ENCODE measurements at places on chromosomes 11 and 22. TPM values are rescaled to one million over a fixed set of nuclear protein-coding genes. Genes with fewer than 3 reads are reported as not detected.

Gene GP1BB
- polyA plus RNA-seq: 6.2 TPM

Gene LRP4
- not detected for polyA plus RNA-seq

DNA sequence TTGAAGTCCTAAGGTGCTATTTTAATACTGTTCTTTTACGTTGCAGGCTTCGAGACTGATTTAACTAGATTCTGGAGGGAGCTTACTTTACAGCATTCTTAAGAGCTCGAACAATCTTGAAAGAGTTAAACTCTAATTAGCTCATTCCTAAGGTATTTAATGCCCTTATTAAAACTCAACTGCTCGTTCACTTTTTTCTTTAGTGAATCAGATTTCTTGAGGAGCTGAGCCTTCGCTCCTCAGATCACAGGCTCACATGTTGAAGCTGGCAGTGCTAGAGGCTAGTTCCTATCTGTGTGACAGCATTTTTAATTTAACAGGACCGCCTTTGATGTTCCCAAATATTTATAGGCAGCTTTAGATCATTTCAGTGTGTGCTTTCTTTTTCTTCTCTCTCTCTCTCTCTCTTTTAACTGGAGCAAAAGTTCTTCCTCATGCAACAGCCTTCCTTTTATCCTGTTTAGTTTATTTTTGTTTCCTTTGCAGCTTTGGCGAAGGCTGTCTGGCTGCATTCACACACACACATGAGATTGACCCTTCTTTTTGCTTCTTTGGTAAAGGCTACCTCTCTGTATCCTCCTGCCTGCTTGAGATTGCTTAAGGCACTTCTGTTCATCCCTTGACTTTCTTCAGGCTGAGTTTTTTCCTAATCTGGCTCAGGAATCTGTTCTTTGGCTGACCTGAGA is 21.0 kb downstream of the ZNRF3 start:
- no peaks in the 10 kb centered on the region for H3K36me3 ChIP-seq
- peaks cover 11% of the 10 kb centered on the region for H3K27me3 ChIP-seq
- peaks cover 10% of the 10 kb centered on the region for H3K4me1 ChIP-seq
- H3K4me3 ChIP-seq: no peak overlapping the region

DNA sequence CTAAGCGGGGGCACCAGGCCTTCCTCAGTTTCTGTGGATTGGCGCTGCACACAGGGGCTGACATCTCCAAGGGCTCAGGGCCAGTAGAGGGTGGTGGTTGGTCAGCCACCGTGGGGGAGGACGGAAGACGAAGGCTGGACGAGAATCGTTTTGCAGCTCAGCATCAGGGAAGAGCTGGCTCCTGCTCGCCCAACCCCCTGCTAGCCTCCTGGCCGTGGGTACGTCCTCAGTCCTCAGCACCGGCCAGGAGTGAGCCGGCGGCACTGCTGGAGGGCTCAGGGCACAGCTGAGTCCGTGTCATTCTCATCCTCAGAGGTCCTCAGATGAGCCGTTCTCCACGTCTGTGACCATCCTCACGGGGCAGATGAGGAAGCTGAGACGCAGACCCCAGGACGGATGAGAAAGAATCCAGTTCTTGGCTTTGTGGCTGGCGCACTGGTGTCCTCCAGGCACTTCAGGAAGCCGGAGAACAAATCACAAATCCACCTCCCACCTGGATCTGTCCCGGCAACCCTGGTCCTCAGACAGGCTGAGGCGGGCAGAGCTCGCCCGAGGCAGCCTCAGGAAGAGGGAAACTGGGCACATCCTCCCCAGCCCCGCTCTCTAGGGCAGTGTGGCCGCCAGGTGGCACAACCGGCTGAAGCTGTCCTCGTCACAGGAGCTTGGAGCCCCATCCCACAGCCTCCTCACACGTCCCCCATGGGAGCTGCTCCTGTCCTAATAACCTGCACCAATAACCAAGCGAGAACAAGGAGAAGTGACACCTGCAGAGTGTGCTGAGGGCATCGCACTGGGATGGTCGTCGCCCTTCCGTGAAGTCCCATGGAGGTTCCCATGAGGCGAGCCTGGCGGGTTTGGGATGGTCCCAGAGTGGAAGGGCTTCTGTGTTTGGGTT is 393.7 kb downstream of the BRD1 start:
- H3K36me3 ChIP-seq: peaks cover 16% of the 10 kb centered on the region
- H3K27me3 ChIP-seq: no peaks in the 10 kb centered on the region
- no peak overlapping the region for H3K4me3 ChIP-seq
- H3K4me1 ChIP-seq: no peaks in the 10 kb centered on the region
- no peak for DNase-seq

DNA sequence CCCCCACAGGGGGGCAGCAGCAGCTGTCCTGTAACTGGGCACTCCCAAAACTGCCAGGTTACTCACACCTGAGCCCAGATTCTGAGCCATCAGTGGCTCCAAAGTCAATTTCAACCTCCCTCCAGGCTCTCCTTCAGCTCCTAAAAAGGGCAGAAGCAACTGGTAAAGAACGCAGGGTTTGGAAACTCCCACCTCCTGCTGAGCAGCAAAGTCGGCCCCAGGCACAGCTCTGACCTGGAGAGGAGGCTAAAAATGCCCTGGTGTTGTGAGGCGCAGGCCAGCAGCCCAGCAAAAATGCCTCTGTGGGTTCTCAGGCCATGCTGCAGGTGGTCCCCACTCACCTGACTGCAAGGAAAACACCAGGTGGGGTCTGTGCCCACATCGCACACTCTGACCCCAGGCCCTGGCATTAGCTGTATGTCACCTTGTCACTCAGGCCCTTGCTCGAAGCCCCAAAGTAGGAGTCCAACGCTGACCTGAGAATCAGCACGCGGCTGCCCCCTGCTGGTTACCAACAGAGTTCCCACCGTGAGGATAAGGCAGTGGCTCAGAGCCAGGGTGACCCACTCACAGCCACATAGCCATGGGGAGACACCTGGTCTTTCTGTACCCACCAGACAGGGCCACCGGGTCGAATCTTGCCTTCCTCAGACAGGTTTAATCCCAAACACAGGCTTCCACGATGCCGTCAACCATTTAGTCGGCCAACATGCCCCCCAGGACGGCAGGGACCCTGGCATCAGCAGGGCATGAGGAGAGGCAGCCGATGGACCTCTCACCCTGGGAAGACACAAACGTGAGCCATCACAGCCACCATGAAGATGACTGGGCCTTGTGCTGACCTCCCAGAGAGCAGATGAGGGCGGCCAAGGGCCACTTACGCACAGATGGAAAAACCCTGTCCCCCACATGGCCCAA is 11.1 kb downstream of the POLR3H start:
- H3K36me3 ChIP-seq: peaks cover 8% of the 10 kb centered on the region
- H3K27me3 ChIP-seq: no peaks in the 10 kb centered on the region
- peaks cover 5% of the 10 kb centered on the region for H3K4me1 ChIP-seq
- H3K4me3 ChIP-seq: no peak overlapping the region
- H3K27ac ChIP-seq: peak overlapping the region; percentile 37

DNA sequence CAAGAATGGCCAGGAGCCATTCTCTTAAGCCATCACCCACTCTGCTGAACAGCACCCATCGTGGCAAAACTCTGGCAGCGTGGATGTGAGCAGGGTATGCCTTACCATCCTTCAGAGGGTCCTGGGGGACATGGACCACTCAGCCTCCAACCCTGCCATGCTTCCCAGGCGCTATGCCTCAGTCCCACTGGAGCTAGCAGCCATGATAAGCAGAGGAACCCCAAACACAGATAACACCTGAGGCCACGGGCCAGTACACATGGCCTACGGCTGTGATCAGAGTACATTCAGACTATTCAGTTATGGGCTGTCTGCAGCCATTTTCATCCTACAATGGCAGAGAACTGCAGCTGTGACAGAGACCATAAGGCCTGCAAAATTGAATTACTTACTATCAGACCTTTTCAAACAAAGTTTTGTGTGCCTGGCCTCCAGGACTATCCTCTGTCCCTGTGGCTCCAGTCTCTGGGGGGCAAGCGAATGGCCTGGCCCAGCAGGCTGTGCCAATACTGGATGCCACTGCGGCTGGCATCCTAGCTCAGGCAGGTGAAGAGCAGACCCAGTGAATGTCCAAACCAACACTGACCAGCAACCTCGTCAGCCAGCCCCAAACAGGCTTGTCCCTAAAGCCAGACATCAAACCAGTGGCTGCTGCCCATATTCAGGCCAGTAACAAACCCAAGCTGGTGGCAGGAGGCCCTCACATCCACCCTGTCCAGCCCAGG is 6.9 kb downstream of the ARVCF start:
- no peak for DNase-seq
- no peaks in the 10 kb centered on the region for H3K36me3 ChIP-seq
- H3K27me3 ChIP-seq: no peaks in the 10 kb centered on the region
- H3K4me1 ChIP-seq: no peaks in the 10 kb centered on the region

GRCh38 chr22:46126853-46127385 is 23.4 kb upstream of the PPARA start:
- peaks cover 29% of the 10 kb centered on the region for H3K4me1 ChIP-seq
- H3K27ac ChIP-seq: no peak overlapping the region
- DNase-seq: no peak
- no peak overlapping the region for H3K4me3 ChIP-seq
- H3K27me3 ChIP-seq: no peaks in the 10 kb centered on the region
